ENCODE measurements at places on chromosomes 12 and 14.
A peak's percentile ranks its signal among the peaks of the same experiment; 100 is the strongest.

GRCh38 chr14:23929822-23930294, 23.7 kb upstream of the DHRS4 start:
- peak; percentile 74 for DNase-seq

DNA sequence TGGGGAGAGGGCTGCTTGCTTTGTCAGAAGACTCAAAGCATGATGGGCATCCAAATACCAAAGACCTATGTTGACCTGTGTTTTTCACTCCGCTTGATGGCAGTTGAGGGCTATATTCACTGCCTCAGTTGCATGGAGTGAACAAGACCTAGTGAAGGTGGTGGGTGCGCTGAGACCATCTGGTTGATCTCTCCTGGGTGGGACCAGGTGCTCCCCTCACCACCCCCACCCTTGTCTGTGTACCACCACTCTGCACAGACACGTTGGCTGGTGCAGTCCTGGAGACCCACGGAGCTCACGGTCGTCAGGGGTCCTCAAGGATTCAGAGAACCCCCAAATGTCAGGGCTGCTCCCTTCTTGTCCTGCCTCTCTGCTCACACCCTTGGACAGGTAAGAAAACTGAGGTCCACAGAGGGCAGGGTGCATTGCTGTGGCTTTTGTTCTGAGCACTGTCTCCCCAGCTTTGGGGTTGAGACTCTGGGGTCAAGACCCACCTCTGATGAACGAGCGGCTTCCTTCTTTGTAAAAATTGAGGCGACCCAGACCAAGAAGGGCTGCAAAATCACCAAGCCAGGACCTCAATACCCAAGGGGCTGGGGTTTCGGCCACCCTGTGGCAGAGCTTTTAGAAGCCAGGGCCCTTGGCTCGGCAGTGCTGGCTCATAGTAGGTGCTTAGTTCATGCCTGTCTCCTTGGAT, 166.3 kb upstream of the RTL1 start:
- DNase-seq: no peak

GRCh38 chr14:94907626-94908261, 137.8 kb upstream of the GSC start:
- DNase-seq: no peak

DNA sequence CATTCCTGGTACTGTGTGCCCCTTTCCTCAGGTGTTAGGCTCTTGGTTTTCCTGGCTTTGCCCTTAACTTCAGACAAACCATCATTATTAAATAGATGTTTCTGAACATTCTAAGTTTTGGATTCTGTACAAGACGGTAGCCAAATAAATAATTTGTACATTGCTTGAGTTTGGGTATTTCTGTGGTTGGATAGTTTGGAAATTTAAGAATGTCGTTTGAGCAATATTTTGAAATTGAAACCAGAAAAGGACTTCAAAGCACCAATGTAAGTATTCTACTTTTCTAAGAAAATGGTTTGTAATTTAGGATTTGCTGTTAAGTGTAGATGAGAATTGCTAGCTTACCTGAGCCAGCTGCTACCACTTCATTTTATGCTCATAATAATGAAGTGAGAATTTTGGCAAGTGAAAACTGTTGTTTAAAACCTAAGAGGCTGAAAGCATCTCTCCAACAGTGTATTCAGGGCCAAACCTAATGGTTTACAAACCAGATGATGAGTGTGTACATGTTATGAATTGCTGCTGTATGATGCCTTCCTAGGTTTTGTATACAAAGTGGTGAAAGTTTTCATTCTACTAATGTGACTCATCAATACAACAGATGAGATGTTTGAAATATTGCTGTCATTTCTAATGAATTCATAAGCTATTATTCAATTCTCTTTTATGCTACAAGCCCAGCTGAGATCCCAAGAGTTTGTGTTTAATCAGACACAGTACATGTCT, 181.5 kb upstream of the PRKD1 start:
- no peak for DNase-seq

- DNase-seq: no peak
Measured at GRCh38 chr12:7694556-7695236, 879 bp downstream of the GDF3 start.

- DNase-seq: no peak
Measured at GRCh38 chr14:21077672-21078071, 7.6 kb downstream of the ARHGEF40 start.

GRCh38 chr12:120783197-120783596, 57.6 kb downstream of the ACADS start:
- peak; percentile 23 for DNase-seq

GRCh38 chr12:92408072-92408900, 262.6 kb upstream of the BTG1 start:
- peak; percentile 30 for DNase-seq

GRCh38 chr14:105531088-105531893, 4.9 kb downstream of the TMEM121 start:
- DNase-seq: no peak

DNA sequence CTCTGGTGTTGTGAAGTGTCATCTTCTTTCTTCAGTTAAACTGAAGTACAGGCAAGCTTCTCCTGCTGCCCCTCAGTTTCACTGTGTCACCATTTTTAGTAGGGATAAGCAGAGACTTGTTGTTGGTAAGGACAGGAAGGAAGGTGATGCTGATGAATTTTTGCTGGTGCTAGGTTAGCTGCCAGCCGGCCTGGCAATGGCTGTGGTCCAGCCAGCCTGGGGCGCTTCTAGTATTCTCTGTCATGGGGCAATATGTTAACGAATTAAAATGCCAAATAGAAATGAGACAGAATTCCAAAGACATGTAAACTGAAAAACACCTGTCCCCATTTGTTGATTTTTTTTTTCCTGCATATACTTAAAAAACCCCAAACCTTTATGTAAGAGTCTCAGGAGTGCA, 602.9 kb downstream of the DIO2 start:
- DNase-seq: no peak

DNA sequence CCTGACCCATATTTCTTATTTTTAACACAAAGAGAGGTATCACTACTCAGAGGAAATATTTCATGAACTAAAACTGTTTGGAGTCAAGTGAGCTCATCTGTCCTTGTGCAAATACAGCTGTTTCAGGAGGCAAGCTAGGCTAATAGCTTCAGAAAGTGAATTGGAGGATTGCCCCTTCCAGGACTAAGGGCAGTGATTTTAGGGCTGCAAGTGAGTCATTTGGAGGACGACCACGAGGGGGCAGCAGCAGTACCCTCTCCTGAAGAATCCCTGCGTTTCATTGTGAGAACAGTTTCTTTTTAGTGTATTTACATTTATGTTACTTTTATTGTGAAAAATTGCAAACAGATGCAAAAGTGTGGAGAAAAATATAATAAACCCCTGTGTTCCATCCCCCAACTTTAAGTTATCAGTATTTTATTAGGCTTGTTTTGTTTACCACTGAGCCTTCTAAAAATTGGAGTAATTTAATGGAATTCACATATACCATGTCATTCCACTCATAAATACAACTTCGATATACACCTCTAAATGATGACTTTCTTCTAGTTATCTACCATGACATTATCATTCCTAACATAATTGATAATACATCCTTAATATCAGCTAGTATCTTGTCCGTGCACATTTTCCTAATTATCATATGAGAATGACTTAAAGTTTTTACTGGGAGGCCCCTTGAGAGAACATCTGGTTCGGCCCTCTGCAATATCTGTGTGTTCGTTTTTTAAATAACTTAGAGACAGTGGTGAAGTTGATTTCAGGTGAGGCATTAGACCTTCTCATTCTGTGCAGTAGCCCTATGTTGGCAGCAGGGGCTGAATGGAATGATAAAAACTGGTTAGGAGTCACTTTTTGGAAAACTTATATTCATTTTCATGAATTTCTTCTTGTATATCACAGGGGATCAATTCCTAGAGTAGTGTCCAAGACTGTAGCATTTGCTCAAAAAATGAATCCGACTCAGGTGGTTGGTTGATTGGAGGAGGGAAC, 13.7 kb downstream of the FOXJ2 start:
- DNase-seq: peak; percentile 87

- DNase-seq: no peak
Measured at GRCh38 chr14:32189811-32190210, 12.0 kb upstream of the RNU6-7 start.

DNA sequence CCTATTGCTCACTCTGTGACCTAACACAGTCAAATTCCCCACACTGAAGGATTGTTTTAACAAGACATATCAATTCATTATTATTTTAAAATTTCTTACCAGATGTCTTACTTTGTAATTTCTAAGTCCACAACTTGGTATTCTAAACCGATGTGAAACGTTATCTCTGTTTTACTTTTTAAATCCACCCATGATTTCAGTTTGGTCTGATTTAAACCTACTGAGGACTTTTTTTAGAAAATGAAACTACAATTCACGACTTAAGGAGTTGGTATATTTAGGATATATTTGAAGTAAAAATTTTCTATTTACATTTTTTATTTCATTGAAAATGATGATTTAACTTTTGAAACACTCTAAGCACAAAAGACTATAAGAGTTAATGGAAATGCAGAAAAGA, 35.1 kb upstream of the GRIP1 start:
- DNase-seq: no peak

GRCh38 chr14:100896369-100897060, 7.0 kb downstream of the RTL1 start:
- no peak for DNase-seq

DNA sequence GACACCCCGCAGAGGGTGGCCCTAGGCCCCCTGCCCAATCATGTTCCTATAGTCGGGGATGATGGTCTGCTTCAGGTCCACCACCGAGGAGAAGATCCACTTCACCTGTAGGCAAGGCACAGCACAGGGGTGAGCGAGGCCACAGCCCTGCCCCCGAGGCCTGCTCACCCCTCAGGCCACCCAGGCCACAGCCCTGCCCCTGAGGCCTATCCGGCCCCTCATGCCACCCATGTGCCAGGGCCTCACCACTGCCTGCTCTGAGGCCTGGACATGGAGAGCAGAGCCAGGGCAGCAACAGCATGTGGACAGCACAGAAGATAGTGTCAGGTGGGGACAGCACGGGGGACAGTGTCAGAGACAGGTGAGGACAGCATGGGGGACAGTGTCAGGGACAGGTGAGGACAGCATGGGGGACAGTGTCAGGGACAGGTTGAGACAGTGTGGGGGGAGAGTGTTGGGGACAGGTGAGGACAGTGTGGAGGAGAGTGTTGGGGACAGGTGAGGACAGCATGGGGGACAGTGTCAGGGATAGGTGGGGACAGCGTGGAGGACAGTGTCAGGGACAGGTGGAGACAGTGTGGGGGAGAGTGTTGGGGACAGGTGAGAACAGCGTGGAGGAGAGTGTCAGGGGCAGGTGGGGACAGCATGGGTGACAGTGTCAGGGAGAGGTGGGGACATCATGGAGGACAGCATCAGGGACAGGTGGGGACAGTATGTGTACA, 239.7 kb downstream of the TMEM121 start:
- no peak for DNase-seq

GRCh38 chr12:18716236-18716635, 21.6 kb downstream of the PLCZ1 start:
- no peak for DNase-seq

DNA sequence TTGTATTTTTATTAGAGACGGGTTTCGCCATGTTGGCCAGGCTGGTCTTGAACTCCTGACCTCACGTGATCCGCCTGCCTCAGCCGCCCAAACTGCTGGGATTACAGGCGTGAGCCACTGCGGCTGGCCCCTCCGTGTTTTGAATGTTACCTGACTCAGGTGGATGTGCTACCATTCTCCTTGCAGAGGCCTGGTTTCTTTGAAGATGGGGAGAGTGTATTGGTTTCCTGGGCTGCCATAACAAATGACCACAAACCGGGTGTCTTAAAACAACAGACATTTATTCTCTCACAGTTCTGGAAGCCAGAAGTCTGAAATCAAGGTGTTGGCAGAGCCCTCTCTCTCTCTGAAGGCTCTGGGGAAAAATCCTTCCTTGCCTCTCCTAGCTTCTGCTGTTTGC, 98.0 kb downstream of the IRF2BPL start:
- DNase-seq: no peak

DNA sequence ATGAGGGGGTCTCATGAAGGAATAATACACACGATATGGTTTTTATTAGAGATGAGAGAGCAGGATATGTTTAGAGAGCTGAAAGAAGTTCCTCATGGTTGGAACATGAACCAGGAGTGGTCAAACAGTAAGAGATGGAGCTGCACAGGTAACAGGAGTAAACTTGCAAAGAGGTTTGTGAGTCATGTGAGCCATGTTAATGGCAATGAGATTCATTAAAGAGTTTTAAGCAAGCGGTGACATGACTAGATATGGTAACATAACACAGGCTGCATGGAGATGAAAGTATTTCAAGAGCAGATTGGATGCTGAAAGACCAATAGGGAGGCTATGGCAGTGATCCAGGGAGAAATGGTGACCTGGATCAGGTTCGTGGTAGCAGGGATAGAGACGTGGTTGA, 62.6 kb upstream of the SSTR1 start:
- DNase-seq: no peak

- peak; percentile 76 for DNase-seq
Measured at GRCh38 chr12:55724226-55724939, 4.2 kb downstream of the RDH5 start.

DNA sequence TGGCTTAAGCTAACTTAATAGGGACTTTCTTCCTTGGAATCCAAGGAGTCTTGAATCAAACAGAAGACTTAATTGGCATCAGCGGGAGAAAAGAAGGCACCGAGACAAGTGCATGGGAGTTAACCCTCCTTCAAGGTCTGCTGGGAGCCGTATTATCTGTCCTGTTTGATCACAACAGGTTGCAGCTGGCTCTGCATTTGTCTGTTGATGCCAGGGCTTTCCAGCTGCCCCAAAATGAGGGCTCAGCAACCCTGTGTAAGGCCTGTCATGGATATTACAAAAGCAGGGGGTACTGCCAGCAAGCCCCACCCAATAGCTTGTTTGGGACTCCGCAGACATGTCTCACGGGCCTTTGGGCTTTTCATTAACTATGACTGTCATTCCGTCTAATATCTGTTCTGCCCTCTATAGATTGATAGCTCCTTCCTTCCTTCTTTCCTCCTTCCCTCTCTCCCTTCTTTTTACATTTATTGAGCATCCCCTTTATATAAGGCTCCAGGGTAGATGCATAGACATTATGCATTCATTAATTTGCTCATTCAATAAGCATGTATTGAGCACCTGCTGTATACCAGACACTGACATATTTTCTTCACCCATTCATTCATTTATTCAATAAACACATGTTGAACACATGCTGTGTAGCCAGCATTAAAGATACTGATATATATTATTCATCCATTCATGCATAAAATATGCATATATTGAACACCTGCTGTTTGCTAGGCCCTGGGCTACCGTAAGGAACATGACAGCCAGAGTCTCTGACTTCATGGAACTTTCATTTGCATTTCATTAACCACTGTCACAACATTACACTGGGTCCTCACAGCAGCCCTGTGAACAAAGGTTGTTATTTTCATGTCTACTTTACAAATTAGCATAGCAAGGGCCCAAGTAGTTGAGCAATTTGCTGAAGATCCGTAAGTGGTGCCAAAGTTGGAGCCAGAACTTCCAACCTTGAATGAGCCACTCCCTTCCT, 56.2 kb downstream of the SVOP start:
- DNase-seq: no peak

All from fibroblast of the aortic adventitia (primary cell).